ENCODE measurements at places on chromosomes 4 and X. TPM values are rescaled to one million over a fixed set of nuclear protein-coding genes. Genes with fewer than 3 reads are reported as not detected.

Gene SPANXN4
- total RNA-seq: not detected

- no peaks in the 10 kb centered on the region for H3K4me1 ChIP-seq
- no peak overlapping the region for H3K27ac ChIP-seq
- no peak for DNase-seq
- no peak overlapping the region for H3K4me3 ChIP-seq
These were observed 166.8 kb upstream of the HCCS start for GRCh38 chrX:10944136-10944885.

DNA sequence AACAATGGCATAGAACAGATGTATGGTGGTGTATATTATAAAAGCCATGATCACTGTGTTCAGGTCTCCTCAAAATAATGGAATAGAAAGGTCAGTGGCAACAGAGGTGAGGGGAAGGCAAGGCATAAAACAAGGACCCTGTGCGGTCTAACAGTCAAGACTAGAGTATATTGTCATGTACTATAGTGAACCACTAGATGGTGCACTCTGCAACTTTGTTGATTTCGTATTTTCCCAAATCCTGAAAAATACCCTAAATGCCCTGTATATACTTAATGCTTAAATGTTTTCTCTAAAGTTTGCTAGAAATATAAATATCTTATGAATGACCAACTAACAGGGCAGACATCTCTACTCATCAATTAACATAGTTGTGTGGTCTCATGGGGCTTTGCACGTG lies 453.0 kb downstream of the PCDH11X start:
- DNase-seq: peak; percentile 44
- no peak overlapping the region for H3K27ac ChIP-seq
- H3K4me3 ChIP-seq: no peak overlapping the region
- H3K4me1 ChIP-seq: no peaks in the 10 kb centered on the region
- no peaks in the 10 kb centered on the region for H3K36me3 ChIP-seq

DNA sequence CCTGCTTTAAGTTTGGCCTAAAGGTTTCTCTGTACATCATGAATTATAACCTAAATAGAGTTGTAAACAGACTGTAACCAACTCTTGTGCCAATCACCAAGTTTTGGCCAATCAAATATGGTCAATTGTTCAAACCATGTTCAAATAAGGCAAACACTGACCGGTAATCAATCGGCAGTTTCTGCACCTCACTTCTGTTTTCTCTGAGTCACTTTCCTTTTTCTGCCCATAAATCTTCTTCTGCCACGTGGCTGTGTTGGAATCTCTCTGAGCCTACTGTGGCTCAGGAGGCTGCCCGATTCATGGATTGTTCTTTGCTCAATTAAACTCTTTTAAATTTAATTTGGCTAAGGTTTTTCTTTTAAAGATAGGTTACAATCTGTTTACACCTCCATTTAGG lies 16.5 kb upstream of the ENPP6 start:
- no peaks in the 10 kb centered on the region for H3K27me3 ChIP-seq
- no peaks in the 10 kb centered on the region for H3K36me3 ChIP-seq
- no peak for DNase-seq
- H3K4me3 ChIP-seq: no peak overlapping the region
- no peak overlapping the region for H3K27ac ChIP-seq

Gene ERAS
- total RNA-seq: not detected

Measured in hepatocyte (in vitro differentiated cells).